Neuronal stem cell (in vitro differentiated cells): ENCODE measurements at places on chromosomes 5 and 9.

DNA sequence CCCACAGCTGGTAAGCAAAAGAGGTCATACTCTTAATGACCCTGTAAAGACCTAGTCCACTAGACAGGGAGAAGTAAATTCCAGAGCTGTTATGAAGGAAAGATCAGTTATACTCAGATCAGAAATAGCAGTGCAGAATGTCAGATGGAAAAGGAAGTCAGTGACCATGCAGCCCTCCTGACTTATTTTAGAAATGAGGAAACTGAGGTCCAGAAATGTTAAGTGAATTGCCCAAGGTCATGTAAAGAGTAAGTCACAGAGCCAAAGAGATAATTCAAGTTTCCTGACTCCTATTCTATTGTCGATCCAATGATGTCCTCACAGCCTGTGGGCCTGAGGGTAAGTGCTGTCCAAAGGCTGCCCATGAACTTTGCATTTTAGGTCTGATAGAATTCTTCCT lies 214.9 kb upstream of the IL12B start:
- DNase-seq = no peak

- DNase-seq = no peak
Observed at GRCh38 chr5:38926121-38926520, 80.3 kb downstream of the OSMR start.

- no peak for DNase-seq
Observed at GRCh38 chr5:142922223-142922952, 152.2 kb downstream of the ARHGAP26 start.

DNA sequence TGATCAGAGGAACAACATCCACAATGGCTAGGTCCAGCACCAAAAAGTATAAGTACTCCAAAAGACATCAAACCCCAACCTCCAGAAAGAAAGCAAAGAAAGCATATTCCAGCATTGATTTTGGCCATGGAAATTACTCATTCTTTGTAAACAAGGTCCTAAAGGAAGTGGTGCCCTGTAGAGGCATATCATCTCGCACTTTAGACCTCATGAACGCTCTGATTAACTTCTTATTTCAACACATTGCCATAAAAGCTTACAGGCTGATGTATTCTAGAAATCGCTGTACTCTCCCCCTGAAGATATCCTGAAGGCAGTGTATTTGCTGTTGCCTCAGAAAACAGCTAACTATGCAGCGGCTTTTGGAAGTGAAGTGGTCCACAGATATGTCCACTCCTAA lies 82.7 kb upstream of the TNPO1 start:
- no peak for DNase-seq

- no peak for DNase-seq
Observed at GRCh38 chr5:133314086-133314485, 262.3 kb downstream of the HSPA4 start.

GRCh38 chr5:10649666-10650380 lies 86.0 kb downstream of the ANKRD33B start:
- DNase-seq = no peak

DNA sequence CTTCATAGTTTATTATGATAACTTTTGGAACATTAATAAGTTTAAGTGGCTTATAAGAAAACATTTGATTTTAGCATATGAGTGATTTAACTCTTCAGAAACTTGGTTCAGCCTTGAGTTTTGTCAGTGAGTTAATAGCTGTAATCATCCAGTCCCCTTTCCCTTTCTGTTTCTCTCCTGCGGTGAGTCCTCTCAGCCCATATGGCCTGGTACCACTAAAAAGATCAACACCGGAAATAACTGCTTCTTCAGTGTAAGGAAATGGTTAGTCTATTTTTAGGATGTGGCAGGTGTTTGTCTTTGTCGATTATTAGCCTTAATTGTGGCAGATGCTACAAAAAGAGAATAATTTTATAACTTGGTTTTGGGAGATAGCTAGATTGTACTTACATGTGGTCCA lies 120.2 kb upstream of the GRHPR start:
- DNase-seq = no peak

DNA sequence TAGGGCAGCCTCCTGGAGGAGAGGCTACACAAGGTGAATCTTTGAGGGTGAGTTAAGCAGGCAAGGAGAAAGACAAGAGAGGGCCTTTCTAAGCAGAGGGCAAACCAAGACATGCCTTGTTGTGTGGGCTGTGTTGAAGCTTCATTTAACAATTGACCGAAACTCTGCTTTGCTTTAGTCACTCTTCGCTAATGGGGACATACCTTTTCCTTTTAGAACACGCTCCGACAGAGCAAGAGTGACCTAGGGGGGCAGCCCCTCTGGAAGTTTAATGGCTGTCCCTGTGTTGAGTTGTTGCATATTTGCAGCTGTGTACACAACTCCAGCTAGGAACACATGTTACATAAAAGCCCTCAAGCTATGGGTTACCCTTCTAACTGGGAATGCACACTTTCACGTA lies 218.1 kb upstream of the WWC1 start:
- no peak for DNase-seq

DNA sequence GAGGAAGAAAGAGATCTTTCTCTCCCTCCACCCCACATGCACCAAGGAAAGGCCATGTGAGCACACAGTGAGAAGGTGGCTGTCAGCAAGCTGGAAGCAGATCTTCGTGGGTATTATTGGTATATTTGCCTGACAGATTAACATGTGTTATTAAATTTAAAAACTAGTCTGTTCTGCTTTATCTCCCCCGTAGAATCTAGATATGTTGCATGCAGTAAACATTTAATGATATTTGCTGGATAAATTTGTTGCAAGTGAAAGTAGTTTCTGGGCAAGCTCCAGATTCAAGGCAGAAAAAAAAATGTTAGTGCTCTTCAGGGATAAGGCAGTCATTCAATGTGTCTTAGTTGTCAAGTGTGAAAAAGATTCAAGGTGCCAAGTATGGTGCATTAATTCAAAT lies 215.0 kb upstream of the TAS2R1 start:
- no peak for DNase-seq

DNA sequence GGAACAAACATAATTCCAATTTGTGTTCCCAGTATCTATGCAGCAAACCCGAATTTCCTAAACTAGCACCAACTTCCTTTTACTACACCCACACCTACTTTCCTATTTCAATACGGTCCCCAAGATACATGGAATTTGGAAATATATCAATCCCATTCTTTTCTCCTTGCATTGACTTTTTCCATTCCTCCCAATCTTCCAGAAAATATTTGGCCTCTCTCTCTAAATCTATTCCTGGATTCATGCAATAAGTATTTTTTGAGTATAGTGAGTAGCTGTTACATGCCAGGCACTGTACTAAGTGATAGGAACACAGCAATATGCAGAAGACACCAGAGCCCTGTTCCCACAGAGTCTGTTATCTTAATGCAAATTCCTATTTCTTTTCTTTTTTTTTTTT lies 216.2 kb upstream of the PIK3R1 start:
- no peak for DNase-seq

DNA sequence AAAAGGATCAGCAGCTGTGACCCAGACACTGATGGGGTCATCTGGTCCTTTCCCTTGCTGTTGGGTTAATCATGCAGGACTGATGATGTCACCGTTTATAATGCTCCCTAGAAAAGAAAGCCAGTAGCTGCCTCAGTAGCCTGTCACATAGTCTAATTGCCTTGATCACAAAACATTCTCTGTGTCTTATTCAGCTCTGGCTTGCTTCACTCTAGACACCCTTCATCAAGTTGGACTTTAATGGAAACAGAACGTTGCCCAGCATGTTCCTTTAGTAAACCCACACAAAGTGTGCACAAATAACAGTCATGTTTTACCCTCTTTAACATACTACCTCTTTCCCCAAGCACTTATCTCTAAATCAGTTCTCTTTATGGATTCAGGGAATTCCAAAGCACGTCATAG lies 170.8 kb downstream of the SGCD start:
- DNase-seq = peak; percentile 5

DNA sequence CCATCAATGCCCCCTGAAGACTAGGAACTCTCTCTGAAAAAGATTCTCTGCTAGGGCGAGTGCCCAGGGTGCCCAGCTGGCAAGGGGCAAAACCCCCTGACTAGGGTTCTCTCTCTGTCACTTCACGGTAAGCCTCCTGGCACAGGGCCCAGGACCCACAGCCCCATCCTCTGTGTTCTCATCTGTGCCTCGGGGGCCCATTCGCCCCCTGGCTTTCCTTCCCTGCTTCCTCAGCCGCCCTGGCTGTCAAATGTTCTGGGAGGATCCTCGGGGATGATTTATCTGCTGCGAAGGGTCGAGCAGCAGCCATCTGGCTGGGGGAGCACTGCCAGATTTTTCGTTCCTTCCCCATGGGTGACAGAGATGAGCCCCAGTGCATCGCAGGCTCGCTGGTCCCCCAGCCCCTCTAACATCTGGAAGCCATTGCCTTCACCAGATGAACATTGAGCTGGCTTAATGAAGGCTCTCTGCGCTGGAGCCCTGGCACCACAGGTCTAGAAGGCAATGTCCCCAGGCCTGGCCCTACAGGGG lies 24.2 kb downstream of the HMCN2 start:
- no peak for DNase-seq

- DNase-seq = no peak
Observed at GRCh38 chr9:37899041-37899440, 4.9 kb downstream of the SLC25A51 start.

DNA sequence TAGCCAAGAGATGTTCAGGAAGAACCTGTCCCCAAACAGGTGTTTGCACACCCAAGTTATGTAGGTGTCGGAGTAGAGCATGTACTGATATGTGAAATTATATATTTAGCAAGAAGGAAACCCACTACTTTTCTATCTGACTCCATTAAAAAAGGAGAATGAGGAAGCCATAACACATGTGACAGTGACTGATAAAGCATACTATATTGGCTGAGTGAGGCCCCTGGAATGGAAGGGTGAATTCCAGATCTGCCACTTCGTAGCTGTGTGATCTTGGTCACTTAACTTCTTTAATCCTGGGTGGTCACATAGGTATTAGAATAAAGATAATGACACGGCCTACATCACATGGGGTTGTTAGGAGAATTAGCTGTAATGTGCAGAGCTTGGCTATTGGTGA lies 116.0 kb upstream of the MAN2A1 start:
- DNase-seq = no peak

DNA sequence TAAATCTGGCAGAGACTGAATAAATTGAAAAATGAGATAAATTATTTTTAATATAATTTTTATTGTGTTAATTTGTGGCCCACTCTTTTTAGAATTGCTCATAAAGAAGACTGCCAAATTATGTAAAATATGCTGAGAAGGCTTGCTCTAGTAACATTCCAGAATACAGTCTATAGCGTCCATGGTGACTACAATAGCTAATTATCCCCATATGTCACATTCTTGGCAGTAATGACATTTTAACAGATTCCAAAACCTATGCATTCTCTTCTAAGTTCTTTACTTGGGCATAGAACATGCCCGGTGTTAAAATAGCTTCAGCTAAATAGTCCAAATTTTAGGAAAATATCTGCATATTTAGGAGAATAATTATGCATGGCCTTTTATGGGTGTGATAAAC lies 697.0 kb upstream of the SEMA6A start:
- no peak for DNase-seq

DNA sequence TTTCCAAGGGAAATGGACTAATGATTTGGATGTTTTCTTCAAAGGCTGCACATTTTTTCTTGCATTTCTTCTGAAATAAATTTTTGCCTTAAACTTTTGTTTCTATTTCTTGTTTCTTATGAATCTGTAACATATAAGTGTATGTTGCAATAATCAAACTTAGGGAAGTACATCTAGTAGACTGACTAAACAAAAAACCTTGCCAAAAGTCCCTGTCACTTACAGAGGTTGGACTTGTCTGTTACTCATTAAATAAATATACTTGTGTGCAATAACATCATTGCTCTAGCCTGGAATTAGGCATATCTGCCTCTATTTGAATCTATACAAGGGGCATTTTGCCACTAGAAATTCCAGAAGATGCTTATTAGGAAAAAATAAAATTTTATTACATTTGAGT lies 56.6 kb downstream of the C6 start:
- no peak for DNase-seq

DNA sequence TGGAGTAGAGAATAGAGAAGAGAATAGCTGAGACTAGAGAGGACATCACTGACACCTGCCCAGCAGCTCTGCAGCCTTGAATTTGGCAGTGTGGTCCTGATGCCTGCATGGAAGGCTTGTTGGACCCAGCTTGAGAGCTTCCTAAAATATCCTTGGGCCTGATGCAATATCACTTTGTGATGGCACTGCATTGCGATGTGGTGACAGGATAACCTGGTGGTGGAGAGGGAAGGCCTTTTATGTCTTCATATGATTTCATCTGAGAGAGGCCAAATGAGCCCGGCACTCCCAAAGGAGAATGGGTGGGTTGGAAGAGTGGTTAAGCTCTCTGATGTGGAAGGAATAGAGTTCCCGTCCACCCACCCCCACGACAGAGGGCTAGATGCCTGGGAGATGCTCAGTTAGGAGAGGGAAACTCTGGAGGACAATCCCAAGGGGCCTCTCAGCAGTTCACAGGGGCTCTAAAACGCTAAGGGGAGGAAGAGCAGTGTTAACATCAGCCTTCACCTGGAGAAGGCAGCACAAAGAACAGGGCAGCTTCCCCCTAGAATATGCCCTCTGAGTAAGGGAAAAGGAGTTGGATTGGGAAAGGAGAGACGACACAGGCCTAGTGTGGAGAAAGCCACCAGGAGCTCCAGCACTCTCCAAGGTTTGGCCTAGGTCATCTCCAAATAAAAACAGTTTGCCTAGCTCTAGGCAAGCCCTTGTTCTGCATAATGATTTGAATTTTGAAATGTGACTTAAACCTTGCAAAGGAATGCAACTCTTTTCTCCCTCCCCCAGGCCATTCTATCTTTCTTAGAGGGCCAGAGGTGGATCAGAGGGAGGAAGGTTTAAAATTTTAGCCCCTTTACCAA lies 99.8 kb upstream of the SSBP2 start:
- DNase-seq = no peak

- DNase-seq = no peak
Observed at GRCh38 chr5:148805326-148806290, 20.8 kb upstream of the ADRB2 start.

GRCh38 chr5:100904259-100904861 lies 1.3 kb upstream of the ST8SIA4 start:
- no peak for DNase-seq

DNA sequence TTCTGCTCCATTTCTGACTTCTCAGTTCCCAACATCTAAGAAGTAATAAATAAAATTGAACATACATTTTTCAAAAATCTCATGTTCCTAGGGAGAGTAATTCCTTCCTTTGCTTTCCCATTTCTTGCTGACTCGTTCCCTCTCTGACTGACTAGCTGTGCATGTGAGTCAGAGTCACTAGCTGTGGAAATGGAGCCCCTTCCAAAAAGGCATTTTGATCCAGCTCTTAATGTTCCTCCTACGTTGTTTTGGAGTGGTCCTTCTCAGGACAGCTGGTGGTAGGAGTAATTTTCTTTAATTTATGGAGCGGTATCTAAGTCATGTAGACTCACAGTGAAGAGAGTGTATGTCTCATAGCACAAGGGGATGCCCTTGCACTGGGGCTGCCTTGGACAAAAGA lies 460.2 kb downstream of the GADD45G start:
- DNase-seq = no peak

GRCh38 chr5:175484322-175484721 lies 6.0 kb downstream of the SFXN1 start:
- DNase-seq = no peak

GRCh38 chr5:94793113-94793815 lies 174.8 kb downstream of the SLF1 start:
- no peak for DNase-seq
